ENCODE measurements at places on chromosomes 6 and 20.

- DNase-seq: peak; percentile 70
Measured at GRCh38 chr6:90294989-90295853, 1.4 kb downstream of the BACH2 start.

DNA sequence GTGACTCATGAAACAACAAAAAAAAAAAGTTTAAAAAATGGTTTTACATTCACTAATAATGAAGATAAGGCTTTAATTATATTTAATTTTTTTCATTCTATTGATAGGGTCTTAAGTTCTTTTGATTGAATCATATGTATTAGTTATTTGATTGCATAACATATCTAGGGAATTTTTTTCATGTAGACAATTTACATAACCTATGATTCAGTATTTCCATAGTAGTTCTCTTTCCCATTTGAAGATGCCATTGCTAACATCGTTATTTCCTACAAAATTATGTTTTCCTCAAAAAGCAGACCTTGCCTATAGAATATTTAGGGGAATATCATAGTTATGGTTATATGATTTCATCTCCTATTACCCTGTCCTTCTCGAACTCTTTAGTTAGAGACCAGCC is 463.4 kb downstream of the TFAP2B start:
- DNase-seq: no peak

GRCh38 chr20:9038791-9039535 is 29.9 kb upstream of the PLCB4 start:
- DNase-seq: no peak

GRCh38 chr6:55868771-55869479 is 6.5 kb downstream of the BMP5 start:
- no peak for DNase-seq

DNA sequence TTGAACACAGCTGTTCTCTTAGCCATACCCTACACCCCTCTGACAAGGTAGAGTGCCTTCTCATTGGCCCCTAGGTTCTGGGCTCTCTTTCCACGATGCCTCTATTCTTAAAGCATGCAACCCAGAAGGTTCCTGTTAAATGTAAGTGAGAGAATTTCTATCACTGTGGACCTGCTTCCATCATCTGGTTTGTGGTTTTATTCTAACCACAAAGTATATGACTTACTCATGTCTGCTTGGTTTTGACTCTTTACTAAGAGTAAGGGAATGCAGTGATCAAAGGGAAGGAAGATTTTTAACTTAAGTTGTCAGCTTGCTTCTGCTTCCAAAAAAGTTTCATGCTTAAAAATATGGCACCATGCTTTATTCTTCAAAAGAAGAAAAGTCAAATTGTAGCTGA is 80.2 kb downstream of the ANKEF1 start:
- no peak for DNase-seq

DNA sequence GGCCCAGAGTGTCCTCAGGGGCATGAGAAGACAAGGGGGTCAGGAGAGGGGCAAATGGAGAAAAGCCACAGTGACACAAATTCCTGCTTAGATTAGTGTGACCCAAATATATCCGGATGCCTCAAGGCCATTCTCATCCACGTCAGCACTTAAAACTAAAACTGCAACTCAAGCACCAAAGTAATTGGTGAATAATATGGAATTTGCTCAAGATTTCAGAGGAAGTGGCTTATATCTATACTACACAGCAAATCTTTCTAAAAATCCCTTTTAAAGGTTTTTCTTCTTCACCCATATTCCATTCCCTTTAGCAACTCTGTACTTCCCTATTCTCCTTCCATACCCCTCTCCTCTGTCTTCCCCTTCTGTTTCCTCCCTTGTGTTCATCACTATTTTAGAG is 15.2 kb downstream of the DEF6 start:
- no peak for DNase-seq

- DNase-seq: no peak
Measured at GRCh38 chr6:101909366-101909765, 515.9 kb downstream of the GRIK2 start.

GRCh38 chr20:51412951-51413481 is 129.5 kb downstream of the NFATC2 start:
- no peak for DNase-seq

DNA sequence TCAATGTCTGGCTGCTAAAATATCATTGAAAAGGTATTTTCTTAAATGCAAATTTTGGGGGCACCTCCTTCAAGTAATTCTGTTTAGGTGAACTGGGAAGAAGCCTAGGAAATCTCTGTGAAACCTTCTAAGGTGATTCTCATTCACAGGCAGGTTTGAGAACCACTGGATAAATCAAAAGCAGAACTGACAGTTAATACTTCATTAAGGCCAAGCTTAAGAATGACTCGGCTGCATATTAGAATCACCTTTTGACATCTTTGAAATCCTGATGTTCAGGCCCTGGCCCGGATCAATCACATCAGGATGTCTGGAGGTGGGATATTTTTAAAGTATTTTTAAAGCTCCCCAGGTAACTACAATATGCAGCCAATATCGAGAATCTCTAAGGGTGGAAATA is 50.6 kb downstream of the FKBP1C start:
- no peak for DNase-seq

DNA sequence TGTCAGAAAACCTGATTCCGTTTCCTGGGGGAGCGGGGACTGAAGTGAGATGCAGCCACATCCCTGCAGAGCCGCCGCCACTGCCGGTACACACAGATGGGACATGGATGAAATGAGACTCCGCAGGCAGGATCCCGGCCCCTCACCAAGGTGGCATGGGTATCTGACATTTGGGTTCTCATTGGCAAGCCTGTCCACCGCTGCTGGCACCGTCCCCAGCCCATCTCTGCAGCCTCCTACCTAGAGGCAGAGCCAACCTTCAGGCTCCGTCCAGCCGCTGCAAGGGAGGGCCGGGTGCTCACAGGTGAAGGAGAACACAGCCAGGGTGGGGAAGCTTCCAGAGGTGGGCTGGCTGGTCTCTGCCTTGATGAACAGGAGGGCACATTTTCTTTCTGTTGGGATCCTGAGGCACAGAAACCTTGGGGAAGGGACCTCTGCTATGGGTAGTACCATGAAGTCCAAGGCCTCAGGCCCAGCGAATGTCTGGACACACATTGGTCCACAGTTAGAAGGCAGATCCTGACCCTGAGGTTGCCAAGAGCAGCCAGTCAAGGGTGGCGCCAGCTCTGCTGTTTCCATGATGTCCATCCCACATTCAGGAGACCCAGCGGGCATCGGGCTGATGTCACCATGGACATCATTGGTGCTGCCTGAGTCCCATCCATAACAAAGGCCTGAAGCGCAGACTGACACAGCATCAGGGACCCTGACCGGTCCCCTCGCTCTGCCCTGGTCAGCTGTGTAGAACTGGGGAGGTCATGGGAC is 177.4 kb downstream of the TAF4 start:
- peak; percentile 66 for DNase-seq

- DNase-seq: no peak
Measured at GRCh38 chr6:56227071-56227879, 20.1 kb downstream of the COL21A1 start.

DNA sequence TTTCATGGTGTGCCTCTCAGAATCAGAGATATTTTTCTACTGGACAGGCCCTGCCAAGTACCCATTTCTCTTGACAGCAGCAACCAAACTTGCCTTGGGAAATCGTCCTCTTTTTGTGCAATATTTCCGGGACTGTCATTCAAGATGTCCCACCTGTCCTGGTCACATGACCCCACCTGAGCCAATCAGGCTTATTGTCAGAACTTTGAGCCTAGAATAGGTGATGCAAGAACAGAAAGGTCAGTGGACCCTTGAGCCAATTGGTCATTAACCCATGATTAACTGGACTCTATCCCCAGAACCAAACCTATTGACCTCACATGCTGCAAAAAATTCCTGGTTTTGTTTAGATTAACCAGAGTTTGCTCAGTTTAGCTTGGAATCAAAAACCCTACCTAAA is 108.3 kb upstream of the TOP1 start:
- no peak for DNase-seq

DNA sequence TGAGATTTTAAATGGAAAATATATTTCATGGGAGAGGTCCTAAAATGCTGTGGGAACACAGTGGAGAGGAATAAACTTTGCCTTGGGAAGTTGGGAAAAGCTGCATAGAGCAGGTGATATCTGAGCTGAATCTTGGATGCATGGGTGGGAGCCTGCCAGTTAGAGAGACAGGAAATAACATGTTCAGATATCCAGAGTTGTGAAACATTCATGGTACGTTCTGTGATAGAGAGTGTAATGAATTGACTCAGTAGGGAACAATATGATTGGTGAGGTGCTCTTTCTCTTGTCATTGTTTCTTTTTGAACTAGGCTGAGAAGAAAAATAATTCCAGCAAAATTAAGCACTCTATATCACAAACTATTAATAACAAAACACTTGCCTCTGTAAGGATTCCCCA is 72.8 kb downstream of the RPS12 start:
- DNase-seq: no peak

DNA sequence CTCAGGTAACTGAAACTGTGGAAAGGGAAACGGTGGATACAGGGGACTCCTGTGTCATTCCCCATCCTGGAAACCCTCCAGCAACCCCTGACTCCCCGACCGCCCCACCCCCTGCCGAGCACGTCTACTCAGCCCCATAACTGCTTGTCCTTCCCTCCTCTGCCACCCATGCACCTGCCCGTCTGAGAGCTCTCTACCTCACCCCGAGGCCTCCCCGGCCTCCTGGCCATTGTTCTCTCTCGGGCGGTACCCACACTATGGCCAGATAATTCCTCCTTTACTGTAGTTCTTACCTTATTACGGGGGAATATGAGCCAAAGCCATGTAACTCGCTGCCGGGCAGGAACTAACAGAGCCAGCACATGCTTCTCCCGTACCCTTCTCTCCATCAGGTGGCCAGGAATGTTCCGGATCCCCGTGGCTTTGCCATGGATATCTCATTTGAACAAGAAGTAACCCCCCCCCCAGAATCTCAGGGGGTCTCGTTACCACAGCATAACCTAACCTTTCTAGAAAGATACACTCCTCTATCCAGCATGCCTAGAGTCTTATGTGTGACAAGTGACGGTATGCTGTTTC is 4.8 kb upstream of the IRF4 start:
- DNase-seq: no peak

- DNase-seq: no peak
Measured at GRCh38 chr6:79878142-79878748, 69.1 kb downstream of the ELOVL4 start.

- DNase-seq: no peak
Measured at GRCh38 chr6:90462102-90462501, 124.8 kb downstream of the MAP3K7 start.

DNA sequence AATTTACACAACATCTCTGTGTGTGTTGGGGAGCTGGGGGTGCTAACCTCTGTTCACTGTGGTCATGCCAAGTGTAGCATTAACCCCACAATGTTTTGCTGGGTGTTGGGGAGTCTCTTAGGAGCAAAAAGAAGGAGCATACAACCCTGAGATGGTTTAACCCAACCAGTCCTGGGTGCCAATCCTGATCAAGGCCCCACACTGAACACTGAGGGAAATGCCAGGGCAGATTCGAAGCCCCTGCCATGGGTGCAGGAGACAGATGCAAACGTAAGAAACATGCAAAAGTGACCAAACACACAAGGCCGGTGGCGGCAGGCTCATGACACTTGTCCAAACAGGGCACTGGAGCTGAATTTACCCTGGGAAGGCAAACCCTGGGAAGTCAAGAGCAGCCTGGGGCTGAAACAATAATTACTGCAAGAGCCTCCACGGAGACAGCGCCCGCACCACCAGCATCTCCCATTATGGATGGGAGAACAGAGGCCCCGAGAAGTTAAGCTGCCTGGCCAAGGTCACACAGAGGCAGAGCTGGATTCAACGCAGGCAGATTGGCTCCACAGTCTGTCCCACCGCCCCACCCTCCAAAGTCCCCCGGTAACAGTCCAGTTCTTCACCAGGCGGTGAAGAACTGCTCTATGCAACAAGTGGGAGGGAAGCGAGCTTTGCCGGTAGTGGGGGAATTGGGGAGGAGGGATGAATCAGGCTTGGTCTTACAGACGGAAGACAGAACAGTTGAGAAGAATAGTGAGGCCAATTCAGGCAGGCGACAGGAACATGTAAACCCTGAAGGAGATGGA is 8.5 kb downstream of the ACSS1 start:
- DNase-seq: no peak

DNA sequence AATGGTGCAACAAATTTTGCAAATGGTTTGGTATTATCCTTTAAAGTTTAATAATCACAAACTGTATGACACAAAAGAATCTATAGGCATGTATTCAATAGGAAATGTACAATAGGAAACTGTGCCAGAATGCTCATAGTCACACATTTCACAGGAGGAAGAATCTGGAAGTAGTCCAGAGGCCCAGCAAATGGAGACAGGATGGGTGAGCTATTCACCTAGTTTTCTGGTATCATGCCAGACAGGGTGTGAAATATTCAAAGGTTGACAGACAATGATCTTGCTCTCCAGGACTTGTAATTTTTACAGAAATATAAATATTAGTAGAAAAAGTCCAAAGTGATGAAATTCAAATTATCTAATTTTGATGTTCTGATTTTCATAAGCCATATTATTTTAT is 520.1 kb upstream of the IMPG1 start:
- DNase-seq: no peak

- no peak for DNase-seq
Measured at GRCh38 chr6:22147921-22148776, 148.7 kb downstream of the PRL start.

DNA sequence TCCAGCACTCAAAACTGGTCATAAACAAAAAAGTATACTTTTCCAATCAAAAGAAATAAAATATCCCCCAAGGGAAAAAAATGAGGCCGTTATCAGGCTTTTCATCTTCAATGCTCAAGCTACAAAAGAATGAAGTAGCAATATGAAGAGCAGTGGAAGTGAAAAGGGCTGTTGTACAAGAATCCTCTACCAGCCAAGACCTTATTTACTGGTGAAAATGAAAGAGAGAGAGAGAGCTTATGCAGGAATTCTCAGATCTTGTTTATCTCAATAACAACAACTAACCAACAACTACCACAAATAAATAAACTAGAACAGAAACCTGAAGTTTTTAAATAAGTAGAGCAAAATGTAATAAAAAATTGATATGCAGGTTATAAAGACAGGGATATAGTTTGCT is 400.6 kb downstream of the HDGFL1 start:
- DNase-seq: no peak

GRCh38 chr20:24100370-24101011 is 111.9 kb upstream of the GGTLC1 start:
- no peak for DNase-seq

DNA sequence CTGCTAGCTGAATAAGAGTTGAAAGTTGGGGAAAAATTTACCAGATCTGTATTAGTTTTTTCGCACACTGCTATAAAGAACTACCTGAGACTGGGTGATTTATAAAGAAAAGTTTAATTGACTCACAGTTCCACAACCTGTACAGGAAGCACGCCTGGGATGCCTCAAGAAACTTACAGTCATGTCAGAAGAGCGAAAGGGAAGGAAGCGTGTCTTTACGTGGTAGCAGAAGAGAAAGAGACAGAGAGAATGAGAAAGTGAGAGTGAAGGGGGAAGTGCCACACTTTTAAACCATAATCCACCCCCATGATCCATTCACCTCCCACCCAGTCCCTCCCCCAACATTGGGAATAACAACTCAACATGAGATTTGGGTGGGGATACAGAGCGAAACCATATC is 79.6 kb downstream of the KHDC1L start:
- DNase-seq: no peak

- no peak for DNase-seq
Measured at GRCh38 chr20:10843146-10843711, 169.4 kb upstream of the JAG1 start.
